ENCODE measurements at places on chromosomes 13 and 19.
A peak's percentile ranks its signal among the peaks of the same experiment; 100 is the strongest.

- no peak for DNase-seq
These were observed 174.6 kb downstream of the SUCLA2 start for GRCh38 chr13:47826471-47826870.

- peak; percentile 23 for DNase-seq
These were observed 9.8 kb upstream of the ZNF627 start for GRCh38 chr19:11587302-11587974.

DNA sequence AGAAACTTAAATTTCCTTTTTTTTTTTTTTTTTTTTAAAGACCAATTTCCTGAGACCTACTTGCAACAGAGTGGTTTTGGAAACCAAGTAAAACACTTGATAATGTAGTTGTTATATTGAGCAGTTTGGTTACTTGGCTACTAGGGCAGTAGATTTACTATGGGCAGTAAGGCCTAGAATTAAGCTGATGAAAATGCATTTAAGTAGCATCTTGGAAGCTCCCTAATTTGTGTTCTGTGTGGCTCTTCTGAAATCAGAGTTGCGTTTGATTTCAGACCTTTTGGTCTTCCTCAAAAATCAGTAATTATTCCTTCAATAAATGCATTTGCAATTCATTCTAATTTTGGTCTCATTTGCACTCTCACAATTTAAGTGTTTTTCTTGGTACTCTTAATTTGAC is 810 bp downstream of the GPR180 start:
- no peak for DNase-seq

- no peak for DNase-seq
These were observed 7.6 kb downstream of the EPS8L1 start for GRCh38 chr19:55083004-55083850.

DNA sequence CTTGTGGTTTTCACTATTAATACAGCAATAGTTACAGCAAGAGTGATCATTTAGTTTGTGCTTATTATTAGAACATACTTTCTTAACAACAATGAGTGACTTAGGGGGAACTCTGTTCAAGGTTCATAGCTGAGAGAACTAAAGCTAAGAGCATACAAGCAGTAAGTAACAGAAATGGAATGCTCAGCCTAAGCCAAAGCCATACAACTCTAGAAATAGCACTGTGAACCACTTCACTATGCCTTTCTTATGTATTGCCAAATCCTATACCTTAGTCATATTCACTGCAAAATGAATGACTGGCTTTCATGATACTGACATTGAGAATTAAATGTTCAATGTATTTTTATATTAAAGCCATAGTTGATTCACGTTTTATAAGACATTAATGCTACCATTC is 599.7 kb upstream of the SLITRK1 start:
- no peak for DNase-seq

DNA sequence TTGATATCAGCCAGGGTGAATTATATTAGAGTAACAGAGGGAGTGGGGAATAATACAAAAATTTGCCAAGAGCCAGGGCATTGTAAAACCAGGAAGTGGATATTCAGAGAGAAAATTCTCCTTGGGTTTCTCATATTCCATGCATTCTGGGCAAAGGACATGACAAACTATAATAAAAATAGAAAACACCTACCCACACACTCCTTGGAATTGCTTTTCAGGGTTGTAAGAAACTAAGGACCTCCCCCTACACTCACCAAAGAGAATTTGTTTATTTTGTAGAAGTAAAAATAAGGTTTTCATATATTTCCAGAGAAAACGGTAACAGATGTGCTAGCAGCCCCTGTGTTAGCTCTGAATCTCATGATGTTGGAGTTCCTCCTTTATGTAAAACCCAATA is 649.6 kb downstream of the SLITRK1 start:
- no peak for DNase-seq

DNA sequence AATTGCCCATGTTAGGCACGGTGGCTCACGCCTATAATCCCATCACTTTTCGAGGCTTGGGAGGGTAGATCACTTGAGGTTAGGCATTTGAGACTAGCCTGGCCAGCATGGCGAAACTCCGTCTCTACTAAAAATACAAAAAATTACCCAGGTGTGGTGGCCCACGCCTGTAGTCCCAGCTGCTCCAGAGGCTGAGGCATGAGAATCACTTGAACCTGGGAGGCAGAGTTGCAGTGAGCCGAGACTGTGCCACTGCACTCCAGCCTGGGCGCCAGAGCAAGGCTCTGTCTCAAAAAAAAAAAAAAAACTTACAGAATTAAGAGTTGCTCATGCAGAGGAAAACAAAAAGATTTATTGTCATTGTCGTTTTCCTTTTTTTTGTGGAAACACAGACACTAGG is 3.4 kb upstream of the PSMC4 start:
- DNase-seq: no peak

- DNase-seq: no peak
These were observed 56.1 kb upstream of the FREM2 start for GRCh38 chr13:38630780-38631179.

DNA sequence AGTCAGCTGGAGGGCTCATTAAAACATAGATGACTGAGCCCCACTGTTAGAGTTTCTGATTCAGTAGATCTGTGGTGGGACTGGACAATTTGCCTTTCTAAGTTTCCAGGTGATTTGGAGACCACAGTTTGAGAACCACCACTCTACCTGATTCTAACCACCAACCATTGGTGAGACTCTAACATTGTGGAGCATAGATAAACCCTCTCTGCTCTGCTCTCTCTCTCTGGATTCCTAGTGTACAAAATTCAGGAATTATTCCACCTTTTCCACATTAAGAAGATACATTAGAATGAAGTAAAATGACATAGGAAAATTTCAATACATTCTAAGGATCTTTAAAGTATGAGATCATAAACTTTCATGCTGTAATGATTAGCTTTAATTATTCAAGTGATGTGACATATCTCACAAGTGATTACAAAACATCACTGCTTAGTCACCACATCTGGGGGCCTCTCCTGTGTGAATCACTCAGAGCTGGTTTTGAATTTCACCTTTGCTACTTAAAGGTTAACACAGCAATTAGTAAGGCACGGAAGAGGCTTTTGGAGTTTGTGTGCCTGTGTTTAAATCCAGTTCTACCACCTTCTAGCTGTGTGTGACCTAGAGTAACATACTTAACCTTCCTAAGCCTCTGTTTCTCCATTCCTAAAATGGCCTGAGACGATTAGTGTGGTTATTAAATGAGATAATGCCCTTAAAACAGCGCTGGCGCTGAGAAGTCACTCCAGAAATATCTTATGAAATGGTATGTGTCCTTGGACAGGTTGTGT is 78.5 kb upstream of the NBEA start:
- DNase-seq: no peak

DNA sequence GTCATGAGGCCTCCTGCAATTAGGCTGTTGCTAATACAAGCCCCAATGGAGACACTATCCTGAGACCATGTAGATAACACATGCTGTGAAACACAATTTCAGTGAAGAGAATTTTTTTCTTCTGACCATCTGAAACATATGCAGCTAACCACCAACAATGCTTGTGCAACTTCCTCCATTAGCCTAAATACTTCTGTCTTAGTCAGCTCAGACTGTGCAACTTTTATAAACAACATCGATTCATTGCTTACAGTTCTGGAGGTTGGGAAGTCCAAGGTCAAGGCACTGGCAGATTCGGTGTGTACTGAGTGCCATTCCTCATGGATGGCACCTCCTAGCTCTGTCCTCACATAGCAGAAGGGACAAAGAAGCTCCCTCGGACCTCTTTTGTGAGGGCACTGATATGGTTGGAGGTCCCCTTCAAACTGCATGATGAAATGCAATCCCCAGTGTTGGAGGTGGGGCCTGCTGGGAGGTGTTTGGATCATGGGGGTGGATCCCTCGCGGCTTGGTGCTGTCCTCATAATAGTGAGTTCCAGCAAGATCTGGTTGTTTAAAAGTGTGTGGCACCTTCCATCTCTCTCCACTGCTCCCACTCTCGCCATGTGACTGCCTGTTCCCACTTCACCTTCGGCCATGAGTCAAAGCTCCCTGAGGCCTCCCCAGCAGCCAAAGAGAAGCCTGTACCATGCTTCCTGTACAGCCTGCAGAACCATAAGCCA is 27.7 kb downstream of the STK24 start:
- no peak for DNase-seq

GRCh38 chr19:3343619-3344502 is 22.5 kb upstream of the NFIC start:
- DNase-seq: no peak

GRCh38 chr13:105974380-105974779 is 561.1 kb downstream of the EFNB2 start:
- DNase-seq: no peak

- DNase-seq: no peak
These were observed 881 bp downstream of the ZNF20 start for GRCh38 chr19:12139269-12139668.

GRCh38 chr19:46862974-46863632 is 2.3 kb downstream of the ARHGAP35 start:
- DNase-seq: no peak

GRCh38 chr19:10122045-10122444 is 2.3 kb upstream of the EIF3G start:
- no peak for DNase-seq

DNA sequence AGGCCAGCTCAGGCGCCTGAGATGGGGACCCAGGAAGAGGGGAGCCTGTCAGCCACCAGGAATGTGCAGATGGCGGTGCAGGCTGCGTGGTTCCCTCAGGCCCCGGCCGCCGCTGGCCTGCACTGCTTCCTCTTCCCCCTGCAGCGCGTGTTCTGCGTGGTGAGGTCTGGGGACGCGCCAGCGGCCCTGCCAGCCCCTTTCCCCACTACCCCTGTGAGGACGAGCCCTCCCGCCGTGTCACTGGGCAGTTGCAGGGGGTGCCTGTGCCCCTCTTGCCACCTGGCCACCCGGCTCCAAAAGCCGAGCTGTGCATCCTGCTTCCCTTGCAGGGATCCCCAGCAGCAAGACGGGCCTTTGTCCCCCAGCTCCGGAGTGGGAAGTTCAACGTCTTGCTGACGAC is 58.4 kb downstream of the SMARCA4 start:
- no peak for DNase-seq

- DNase-seq: no peak
These were observed 51.9 kb downstream of the SLAIN1 start for GRCh38 chr13:77749344-77749880.

- no peak for DNase-seq
These were observed 11.1 kb upstream of the ENOX1 start for GRCh38 chr13:43797869-43798268.

DNA sequence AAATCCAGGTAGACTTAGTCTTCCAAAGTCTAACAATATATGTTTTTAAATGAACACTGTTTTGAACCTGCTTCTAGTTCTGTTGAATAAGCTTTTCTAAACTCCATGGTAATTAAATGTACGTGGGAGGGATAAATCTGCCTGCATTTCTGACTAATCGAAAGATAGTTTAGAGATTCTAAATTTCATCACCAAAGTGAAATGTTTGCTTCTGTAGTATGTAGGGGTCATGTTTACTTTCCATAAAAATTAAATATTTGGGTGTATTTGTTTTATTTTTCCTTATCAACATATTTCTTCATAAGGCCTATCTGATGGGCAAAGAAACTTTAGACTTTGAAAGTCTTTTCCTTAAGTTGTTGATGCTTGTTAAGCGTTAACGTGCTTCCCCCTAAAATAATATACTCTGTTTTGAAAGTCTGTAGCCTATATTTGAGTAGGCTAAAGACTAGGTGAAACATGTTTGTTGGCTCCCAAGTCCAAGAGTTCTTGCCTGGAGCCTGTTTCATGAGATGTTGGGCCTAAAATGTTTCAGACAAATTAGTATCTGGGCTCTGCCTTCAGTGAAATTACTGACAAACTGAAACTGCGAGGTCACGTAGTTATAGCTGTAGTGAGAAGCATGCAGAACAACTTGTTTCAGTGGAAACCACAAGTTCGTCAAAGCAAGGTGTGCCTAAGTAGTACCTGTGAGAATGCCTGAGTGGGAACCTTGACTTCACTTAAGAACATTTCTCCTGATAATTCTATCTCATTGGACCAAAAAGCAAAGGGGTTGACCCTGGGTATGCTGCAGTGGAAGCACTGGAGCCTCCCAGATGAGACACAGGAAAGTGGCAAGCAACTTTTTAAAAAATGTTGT is 126.2 kb downstream of the LMO7 start:
- no peak for DNase-seq

GRCh38 chr13:26508885-26509284 is 48.6 kb upstream of the WASF3 start:
- no peak for DNase-seq

GRCh38 chr19:12668346-12668745 is 1.7 kb downstream of the WDR83 start:
- no peak for DNase-seq

GRCh38 chr19:2455851-2456570 is 748 bp downstream of the LMNB2 start:
- DNase-seq: no peak

- no peak for DNase-seq
These were observed 103.1 kb upstream of the RNF113B start for GRCh38 chr13:98280176-98280510.

- DNase-seq: no peak
These were observed 52.4 kb downstream of the RFX2 start for GRCh38 chr19:6057651-6058517.

DNA sequence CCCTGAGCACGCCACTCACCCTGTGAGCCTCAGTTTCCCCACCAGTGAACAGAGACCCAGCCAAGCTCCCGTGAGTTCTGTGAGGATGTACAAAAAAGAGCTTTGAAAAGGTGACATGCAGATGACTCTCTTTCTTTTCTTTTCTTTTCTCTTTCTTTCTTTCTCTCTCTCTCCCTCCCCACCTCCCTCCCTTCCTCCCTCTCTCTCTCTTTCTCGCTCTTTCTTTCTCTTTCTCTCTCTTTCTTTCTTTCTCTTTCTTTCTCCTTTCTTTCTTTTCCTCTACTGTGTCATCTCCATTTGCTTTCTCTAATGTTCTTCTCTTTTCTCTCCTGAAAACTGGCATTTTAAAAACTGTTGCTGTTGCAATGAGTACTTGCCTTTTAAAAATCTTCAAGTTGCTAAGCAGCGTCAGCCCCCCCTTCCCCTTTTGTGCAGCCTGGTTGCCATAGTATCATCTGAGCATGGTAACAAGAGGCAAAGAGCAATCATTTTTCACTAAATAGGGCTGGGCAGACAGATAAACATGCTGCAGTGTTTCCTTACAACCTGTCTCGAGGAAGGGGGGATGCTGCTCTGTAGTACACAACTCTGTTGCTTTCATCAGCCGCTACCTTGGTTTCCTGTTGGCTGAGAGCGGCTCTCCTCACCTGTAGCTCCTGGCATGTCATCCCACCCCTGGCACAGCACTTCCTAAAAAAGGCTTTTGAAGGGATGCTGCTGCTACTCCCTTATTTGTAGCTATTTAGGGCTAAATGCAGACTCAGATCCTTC is 108.7 kb upstream of the MBNL2 start:
- DNase-seq: no peak

GRCh38 chr13:44212633-44213396 is 160.8 kb upstream of the SERP2 start:
- DNase-seq: no peak

DNA sequence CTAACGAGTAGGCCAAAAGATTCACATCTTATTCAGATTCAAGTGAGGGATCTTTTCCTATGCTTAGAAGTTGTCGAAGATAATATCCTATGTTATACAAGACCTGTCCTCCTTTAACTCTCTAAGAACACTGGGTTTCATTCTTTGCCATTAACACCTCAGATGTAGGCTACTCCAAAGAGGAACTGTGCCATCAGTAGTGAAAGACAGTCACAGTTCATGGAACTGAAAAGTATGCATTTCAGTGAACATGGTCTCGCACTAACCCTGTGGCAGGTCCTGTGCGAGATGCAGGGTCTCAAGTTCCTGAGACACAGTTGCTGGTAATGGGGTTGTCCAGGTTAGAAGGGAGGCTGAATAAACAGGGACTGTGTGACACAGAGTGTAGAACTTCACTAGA is 4.1 kb downstream of the LGALS16 start:
- DNase-seq: no peak
